ENCODE measurements at places on chromosomes 16 and 17.
A peak's percentile ranks its signal among the peaks of the same experiment; 100 is the strongest.

- no peak for DNase-seq
Measured at GRCh38 chr17:83155128-83156121, 76.0 kb downstream of the METRNL start.

DNA sequence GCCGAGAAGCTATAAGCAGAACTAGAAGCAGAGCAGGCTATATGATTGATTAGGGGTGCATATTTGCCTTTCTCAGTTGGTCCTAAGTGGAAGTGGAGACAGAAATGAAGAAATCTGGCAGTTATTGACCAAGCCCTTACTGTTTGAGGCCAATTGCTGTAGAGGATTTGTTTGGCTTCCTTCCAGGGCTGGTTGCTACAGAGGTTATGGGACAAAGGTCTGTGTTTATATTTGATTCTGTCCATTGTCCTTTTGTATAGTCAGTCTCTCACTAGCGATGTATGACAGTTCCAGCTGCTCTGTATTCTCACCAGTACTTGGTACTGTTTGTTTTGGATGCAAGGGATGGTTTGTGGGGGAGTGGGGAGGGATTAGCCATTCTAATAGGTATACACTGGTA lies 7.3 kb upstream of the ALOX15 start:
- no peak for DNase-seq

GRCh38 chr16:24883714-24884151 lies 38.0 kb downstream of the SLC5A11 start:
- DNase-seq = no peak

DNA sequence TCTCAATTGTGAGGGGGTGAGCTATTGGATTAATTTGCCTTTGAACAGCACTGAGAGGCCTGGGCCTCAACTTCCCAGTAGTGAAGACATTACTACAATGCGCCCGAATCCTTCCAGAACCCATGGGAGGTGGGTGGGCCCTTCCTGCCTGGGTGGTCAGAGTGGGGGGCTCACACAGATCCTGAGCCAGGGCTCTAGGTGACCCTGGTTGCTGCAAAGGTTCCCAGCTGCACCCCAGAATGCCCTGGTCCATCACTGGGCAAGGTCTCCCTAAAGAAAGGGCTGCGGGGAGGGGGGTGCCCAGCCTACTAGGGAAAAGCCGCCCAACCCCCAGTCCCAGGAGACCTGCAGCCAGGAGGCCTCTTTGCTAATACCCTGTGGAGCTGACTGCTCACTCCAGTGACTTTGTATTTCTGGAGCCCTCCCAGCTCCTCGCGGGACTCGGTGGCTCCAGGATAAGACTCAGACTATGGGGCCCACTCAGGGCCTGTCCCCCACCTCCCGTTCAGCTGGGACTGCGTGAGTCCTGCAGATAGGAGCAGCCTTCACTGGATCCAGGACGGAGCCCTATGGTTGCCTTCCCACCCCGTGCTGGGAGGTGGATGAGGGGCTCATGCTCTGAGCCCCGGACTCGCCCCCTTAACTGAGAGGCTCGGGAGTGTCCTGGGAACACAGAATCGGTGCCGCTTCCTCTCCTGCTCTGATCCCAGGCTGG lies 40.2 kb downstream of the SLC7A5 start:
- no peak for DNase-seq

- DNase-seq = no peak
Measured at GRCh38 chr16:56749672-56750491, 20.0 kb downstream of the NUP93 start.

- DNase-seq = no peak
Measured at GRCh38 chr17:9268546-9268945, 247.2 kb downstream of the NTN1 start.

GRCh38 chr16:868846-869822 lies 68.6 kb upstream of the GNG13 start:
- DNase-seq = no peak

DNA sequence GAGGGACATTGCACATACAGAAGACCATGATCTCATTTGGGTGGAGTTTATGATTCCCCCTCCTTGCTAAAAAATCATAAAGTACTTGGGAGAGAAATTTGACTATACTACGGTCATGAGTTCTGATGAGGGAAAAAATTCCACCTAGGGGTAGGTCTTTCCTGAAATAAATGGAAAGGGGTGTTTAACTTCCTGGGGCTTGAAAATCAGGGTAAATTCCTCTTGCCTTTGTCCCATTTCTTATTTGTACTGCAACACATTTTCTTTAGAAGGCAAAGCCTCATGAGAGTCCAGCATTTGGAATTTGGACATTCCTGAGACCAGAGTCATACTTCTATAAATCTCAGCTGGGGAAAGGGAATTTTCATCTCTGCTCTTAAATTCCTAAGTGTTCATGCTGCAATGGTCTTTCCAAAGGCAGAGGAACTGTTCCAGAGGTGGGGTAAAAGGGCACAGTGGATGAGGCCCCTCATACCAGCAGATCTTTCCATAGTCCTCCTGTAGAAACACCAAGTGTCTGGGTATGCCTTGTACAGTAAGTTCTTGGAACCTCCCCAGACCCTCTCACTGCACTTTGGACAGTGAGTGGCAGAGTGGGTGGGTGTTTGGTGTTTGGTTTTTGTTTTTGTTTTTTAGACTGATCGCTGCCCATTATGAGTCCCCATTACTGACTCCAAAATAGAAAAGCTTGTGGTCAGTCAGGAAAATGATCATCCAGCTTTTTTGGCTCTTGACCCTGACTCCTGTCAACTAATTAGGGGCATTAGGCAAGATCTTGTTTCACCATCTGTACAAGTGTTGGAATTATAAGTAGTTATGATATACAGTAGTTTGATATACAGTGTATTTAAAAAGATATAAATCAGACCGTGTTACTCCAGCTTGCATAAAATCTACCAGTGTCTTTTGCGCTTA lies 6.0 kb downstream of the LYRM1 start:
- peak; percentile 88 for DNase-seq

- DNase-seq = no peak
Measured at GRCh38 chr16:57688987-57689761, 5.4 kb upstream of the DRC7 start.

DNA sequence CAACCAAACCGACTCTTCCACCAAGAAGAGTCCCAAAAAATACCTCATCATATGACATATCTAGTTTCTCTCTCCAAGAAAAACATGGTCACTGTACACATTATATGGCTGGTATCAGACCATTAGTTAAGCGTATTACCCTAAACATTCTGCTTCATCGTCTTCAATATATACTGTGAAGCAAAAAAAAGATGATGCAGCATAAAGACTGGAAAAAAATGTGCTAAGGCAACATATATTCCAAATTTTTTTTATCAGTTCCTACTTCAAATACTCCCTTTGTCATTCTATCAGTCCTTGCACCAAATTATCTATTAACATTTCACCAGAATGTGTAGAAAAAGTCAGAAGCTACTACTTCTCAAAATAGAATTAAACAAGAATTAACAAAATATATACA lies 42.9 kb downstream of the STX8 start:
- no peak for DNase-seq

DNA sequence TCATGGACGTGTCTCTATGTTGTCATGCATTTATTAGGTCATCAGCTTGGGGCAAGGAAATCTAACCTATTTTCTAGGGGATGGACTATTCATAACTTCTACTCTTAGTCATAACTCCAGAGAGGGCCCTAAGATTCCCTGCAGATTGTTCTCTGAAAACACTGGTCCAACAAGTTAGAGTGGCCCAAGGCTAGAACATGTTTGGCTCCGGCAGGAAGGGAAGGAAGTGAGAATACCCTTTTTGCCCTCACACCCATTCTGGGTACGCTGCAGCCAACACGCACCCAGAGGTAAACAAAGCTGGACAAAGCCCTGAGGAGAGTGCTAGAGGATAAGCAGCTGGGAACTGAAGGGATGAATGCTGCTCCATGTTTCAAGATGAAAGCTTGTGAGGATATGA lies 9.9 kb downstream of the C16orf86 start:
- no peak for DNase-seq

GRCh38 chr16:26078716-26079355 lies 387.1 kb downstream of the HS3ST4 start:
- no peak for DNase-seq

GRCh38 chr16:18945233-18945632 lies 19.0 kb upstream of the SMG1 start:
- DNase-seq = no peak

DNA sequence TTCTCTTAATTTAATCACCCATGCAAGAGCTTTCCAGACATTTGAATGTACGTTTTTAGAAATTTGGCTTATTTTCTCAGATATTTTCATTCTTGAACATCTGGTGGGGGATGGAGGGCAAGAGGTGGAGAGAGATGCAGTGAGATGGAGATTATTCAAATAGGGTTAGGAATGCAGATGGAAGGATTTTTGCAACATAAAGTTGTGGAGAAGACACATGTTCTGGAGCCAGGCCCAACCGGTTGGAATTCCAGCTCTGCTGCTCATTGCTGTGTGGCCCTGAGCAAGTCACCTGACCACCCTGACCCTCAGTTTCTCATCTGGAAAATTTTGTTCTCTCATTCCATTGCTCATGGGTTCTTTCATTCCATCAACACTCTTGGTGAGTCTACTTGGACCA lies 66.9 kb downstream of the IRX3 start:
- DNase-seq = no peak

- DNase-seq = no peak
Measured at GRCh38 chr17:40532520-40533253, 31.3 kb upstream of the TNS4 start.

GRCh38 chr17:50035945-50036344 lies 20.0 kb upstream of the ITGA3 start:
- no peak for DNase-seq

DNA sequence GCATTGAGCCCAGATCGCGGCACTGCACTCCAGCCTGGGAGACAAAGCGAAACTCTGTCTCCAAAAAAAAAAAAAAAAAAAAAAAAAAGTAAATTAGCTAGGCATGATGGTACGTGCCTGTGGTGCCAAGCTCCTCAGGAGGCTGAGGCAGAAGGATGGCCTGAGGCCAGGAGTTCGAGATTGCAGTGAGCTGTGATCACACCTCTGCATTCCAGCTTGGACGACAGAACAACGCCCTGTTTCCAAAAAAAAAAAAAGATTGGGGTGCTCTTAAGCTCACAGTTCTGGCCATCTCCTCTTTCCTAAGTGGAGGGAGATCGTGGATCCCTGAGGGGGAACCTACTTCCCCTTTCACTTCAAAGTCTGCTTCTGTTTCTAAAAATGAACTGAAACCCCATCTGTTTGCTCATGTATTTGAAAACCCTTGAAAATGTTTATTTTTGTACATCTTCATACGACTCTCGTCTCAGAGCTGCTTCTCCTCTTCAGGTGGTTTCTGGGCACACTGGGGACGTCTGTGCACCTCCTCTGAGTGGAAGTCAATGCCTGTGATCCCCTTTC lies 138.8 kb downstream of the PRKCA start:
- no peak for DNase-seq

- DNase-seq = no peak
Measured at GRCh38 chr16:85227084-85227945, 115.0 kb upstream of the CIBAR2 start.

GRCh38 chr17:9064311-9064834 lies 43.1 kb downstream of the NTN1 start:
- DNase-seq = no peak

DNA sequence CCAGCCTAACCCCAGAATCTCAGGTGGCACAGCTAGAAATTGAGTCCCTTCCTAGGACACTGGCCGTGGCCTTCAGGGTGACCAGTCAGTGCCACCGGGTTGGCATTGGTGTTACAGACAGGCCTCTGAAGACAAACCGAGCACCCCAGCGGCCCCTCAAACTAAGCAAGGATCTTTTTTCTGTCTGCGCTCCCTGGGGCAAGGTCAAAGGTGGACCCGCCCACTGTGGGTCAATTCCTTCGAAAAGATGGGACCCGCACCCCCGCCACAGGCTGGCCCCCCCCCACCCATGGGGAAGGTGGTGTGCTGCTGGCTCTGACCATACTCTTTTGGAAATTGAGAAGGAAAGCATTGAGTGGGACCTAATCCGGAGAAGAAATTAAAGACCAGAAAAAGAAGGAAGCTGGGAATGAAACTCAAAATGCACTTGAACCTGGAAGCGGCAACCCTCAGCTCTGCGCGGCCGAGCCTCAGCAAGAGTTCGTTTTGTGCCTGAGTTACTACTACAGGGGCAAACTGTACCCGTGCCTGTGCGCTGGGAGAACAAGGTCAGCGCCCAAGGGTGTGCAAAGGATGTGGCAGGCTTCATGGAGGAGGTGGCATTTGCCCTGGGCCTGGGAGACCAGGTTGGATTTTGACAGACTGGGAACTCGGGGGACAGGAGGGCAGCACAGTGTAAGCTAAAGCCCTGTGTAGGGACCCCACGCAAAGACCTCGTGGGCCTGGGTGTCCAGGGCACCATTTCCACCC lies 20.4 kb downstream of the TMC6 start:
- DNase-seq = no peak

- DNase-seq = no peak
Measured at GRCh38 chr17:69907132-69907847, 167.7 kb upstream of the KCNJ16 start.

DNA sequence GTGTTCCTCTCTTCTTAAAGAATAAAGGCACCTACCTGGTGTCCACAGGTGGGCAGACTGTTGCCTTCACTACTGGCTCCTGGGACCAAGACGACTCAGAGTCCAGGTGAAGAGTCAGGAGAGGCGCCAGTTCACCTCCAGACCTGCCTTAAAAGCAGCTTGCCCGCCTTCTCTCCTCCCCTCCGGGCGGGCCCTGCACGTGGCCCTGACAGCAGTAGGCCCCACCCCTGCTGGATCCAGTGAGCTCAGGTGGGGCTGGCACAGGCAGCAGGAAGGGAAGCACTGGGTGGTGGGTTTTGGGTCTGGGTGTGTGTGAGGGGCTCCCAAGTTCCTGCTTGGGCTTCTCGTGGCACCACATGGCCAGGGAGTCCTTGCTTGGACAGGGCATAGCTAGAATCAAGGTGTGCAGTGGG lies at the start of gene TNS4:
Gene TNS4 (minus strand): TSS at position 125 of the 413 bp plus-strand sequence. CDS start 5,198 bp downstream, outside the sequence.
- no peak for DNase-seq

- DNase-seq = no peak
Measured at GRCh38 chr17:78365561-78366108, 5.8 kb upstream of the SOCS3 start.

GRCh38 chr17:72416905-72417304 lies 296.1 kb downstream of the SOX9 start:
- DNase-seq = no peak

GRCh38 chr16:46673320-46674013 lies 15.5 kb downstream of the VPS35 start:
- DNase-seq = peak; percentile 12

- no peak for DNase-seq
Measured at GRCh38 chr16:3608069-3608468, 3.3 kb downstream of the SLX4 start.

DNA sequence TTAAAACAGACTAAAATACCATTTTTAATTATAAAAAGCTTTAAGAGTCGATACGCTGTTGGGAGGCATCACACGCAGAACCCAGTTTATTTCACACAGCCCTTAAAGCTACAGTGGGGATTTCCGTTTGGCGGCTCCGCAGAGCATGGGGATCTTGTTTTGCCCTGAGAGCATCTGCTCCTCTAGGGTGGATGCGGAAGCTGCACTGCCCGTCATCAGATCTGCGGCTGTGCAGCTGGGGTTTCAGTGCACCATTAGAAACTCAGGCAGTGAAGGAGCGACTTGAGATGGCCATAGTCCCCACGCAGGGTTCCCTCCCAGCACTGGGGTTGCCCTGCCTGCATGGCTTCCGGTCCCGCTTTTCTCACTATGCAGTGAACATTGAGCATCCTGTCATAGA lies 62.2 kb upstream of the CHMP6 start:
- no peak for DNase-seq
